ENCODE measurements at places on chromosomes 3 and 15.

DNA sequence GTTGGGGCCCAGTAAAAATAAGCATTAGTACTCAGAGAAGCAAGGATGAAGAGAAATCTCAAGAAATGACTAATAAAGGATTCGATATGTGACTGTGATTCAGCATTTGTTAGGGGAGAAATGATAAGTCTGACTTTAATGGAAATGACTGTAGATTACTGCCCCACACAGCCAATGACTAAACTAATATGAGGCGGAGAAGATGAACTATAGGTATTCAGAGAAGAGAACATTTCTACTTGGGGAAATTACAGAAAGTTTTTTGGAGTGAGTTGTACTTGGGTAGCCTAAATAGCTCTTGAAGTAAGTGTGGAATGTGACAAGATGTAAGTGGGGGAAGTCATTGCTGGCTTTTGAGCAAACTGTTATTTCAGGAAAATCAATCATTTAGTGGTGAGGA lies 380.0 kb downstream of the PDCD6IP start:
- peak; percentile 61 for DNase-seq

DNA sequence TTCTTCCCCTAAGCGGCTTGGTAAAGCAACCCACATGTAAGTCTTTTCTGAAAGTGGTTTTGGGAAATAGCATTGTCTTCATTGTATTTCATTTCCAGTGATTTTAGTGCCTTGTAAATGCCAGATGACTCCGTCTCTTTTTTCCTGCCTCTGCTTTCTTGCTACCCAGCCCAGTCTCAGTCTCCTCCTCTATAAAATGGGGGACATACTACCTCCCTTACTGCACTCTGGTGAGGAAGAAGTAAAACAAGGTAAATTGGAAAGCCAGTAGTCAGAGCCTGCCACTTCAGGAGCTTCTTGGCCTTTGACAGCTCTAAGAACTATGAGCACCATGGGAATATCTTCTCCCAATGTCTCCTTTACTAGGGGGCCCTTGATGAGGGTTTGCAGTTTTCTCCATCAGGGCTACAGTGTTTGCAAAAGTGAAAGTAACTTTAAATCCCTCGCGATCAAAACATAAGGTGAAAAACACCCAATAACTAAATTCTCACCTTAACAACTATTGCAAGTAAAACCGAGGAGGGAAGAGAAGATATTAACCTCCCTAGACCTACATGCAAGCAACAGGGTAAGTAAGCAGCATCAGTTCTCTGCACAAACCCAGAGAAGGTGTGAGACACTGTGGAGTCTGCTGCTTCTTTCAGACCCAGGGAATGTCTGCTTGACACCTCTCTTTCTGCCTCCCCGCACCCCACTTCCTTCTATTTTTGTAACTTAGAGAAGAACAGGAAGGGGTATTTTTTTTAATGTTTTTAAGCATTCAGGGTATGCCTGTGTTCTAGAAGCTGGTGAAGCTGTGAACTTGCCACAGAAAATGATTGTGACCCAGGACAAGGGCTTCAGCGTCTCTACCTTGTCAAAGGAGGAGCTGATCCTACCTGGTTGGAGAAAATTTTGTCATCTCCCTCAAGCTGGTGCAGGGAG lies 159.1 kb upstream of the EOMES start:
- no peak for DNase-seq

GRCh38 chr3:58064923-58065638 lies 56.9 kb downstream of the FLNB start:
- no peak for DNase-seq

- no peak for DNase-seq
Observed at GRCh38 chr3:41882956-41883355, 78.9 kb downstream of the ULK4 start.

GRCh38 chr15:25694823-25695312 lies 168.3 kb downstream of the ATP10A start:
- DNase-seq = no peak

DNA sequence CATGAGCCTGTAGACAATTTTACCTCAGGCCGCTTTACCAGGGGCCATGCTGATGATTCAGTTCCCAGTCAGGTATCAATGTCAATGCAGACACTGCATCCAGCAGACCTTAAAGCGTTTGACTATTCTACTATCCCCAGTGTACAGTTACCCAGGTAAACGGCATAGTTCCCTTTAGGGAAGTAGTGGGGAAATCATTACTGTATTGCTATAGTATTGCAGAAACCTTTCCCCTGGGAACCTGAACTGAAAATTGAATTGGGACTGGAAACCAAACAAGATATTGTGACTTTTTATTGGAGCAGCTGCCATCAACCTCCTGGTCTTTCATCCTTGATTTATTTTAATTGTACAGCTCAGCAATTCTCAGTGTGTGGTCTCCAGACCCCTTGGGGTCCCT lies 6.6 kb upstream of the INAFM2 start:
- no peak for DNase-seq

GRCh38 chr15:50840520-50840919 lies 68.0 kb upstream of the AP4E1 start:
- no peak for DNase-seq

DNA sequence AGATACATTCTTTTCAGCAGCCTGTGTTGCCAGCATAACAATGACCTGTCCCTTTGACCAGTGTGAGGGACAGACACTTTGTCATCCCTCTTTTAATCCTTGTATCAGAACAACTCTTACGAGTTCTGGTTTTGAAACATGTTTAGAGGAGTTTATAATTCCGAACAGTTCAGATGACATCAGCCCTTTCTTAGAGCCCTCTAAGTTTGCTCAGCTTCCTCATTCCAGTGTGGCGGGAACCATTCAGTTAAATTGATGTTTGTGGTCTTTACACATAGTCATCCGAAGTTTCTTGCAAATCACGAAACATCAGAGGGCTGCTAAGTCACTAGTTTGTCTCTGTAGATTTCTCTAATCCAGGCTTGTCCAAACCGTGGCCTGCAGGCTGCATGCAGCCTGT lies 102.5 kb downstream of the AKAP13 start:
- peak; percentile 77 for DNase-seq

DNA sequence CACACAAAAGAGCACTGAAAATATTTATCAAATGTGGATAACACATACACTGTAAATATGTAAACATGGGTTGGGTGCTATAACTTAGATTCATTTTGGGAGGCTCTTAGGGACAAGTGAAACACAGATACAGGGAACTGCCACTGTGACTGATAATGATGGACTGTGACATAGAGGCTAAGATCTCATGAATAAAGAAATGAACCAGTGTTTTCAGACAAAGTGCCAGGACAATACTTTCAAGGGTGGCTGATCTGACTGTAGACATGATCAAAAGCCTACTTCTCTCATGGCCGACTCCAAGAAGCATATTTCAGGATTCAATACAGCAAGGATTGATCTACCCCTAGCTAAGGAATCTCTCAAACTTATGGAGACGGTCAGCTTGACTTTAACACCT lies 353.8 kb downstream of the FGF12 start:
- DNase-seq = no peak

DNA sequence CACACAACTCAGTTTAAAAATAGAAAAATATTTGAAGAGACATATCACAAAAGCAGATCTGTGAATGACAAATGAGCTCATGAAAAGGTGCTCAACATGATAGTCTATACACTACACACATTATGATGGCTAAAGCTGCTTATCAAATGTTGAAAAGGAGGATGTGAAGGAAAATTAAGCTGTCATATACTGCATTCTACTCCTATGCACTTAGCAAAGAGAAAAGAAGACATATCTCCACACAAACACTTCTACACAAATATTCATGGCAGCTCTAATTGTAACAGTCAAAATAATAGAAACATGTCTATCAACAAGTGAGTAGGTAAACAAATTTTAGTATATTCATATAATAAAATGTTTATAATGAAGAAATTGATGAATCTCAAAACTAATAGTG lies 540.5 kb downstream of the PLOD2 start:
- no peak for DNase-seq

DNA sequence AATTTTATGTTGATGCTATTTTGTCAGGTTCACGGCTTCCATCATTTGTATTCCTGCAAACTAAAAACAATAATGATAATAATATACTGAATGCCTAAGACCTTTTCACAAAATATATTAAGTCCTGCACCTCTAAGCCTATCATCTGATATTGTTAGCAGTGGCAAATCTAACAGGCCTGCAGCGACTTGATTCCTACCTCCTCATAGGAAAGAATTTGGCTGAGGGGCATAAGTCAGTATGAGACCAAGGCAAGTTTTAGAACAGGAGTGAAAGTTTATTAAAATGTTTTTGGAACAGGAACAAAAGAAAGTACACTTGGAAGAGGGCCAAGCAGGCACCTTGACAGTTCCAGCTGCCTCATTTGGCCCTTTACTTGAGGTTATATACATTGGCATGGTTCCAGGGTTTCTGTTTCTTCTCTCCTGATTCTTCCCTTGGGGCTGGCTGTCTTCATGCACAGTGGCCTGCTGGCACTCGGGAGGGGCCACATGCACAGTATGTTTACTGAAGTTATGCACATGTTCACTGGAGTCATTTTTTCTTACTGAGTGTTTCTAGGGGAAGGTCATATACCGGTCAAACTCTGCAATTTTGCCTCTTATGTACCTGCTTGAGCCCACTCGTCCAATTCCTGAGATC lies 418.1 kb downstream of the EPHA6 start:
- DNase-seq = no peak

- DNase-seq = no peak
Observed at GRCh38 chr3:52084954-52085680, 28.7 kb upstream of the DUSP7 start.

GRCh38 chr3:38998086-38998485 lies 53.7 kb downstream of the SCN11A start:
- no peak for DNase-seq

DNA sequence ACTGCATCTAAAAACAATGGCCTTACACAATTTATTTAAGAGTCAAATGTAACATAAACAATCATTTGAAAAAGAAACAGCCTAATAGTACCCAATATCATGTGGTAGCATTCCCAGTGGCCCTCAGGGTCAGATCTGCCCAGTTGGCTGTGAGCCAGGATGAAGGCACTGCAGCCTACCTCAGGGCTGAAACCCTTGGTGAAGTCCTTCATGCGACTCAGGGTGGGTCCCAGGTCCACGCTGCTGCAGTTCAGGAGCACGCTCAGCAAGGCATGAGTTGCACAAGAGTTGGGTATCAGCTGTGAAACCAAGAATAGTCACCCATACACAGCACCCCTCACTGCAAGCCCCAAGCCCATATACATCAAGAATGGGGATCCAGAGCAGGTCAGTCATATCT lies 37.1 kb downstream of the SEMA3G start:
- DNase-seq = no peak

DNA sequence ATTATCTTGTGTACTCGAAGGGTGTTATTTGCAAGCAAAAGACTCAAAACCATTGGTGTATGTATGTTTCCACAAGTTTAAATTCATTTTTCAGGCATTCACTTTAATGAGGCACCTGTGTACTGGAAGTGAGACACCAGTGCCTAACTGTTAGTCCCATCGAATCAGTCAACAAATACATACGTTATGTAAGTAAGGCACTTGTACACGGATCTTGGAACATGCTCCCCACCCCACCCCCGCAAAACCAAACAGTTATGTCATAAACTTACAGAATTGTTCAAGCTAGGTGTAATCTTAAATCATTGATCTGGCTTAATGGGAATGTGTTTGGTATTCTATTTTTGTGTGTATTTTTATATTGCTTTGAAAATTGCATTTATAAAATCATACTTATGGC lies 17.1 kb downstream of the LRRC28 start:
- DNase-seq = no peak

- no peak for DNase-seq
Observed at GRCh38 chr3:123070510-123070909, 3.7 kb downstream of the PDIA5 start.

DNA sequence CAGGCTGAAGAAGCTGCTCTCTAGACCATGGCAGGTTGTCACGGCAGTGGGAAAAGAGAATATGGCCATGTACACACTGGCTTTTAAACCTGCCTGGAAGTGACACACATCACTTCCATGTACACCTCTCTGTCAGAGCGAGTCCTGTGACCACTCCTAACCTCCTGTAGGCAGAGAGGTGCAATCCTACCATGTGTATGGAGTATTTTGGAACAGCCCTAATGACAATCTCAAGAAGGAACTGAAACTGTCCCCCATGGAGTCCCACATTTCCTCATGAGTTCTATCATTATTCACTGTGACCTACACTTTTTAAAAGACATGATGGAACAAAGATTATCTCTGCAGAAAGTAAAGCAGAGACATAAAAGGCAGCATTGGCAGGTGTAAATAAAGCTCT lies 153.4 kb upstream of the PFN2 start:
- DNase-seq = no peak

GRCh38 chr3:8363200-8363599 lies 138.4 kb upstream of the LMCD1 start:
- DNase-seq = no peak

- DNase-seq = no peak
Observed at GRCh38 chr3:16496008-16496407, 17.5 kb downstream of the RFTN1 start.

DNA sequence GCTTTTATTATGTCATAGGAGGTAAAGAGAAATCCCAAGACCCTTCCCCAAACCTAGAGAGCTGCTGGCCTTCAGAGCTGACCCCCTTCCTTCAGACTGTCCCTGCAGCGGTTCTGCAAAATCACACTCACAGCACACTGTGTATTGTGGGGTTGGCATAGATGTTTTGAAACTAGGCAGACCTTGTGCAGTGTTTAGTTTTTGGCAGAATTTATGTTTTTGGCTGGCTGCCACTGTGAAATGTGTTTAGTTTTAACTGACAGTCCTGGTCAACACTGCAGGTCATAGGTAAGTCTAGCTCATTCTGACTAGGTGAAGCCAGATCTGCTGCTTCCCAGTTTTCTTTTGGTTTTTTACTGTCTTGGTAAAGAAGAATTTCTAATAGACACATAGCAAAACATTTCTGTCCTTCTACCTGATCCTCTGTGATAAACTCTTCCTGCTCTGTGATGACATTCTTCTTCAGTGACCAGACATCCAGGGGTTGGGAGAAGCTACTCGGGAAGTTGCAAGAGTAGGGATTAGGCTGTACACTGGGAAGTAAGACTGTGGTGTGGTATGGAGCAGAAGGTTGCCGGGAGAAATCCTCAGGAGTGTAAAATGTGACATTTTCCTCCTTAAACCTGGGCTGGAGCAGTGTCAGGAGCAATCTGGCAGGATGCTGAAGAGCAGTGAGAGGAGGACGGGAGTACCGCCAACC lies 209.6 kb upstream of the MCTP2 start:
- DNase-seq = no peak

- no peak for DNase-seq
Observed at GRCh38 chr15:55856506-55857164, 113.7 kb upstream of the PRTG start.

DNA sequence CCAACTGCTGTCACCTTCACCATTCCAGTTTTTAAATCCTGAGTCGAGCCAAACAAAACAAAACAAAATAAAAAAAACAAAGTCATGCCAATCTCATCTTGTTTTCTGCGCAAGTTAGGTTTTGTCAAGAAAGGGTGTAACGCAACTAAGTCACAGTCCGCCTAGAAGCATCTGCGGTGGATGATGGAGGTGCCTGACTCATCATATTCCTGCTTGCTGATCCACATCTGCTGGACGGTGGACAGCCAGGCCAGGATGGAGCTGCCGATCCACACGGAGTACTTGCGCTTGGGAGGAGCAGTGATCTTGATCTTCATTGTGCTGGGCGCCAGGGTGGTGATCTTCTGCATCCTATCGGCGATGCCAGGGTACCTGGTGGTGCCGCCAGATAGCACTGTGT lies 162.1 kb downstream of the WDR76 start:
- no peak for DNase-seq

Measured in AG04449 (cell line).